Posterior vena cava (tissue), 2 donors: ENCODE measurements at places on chromosomes 2 and 18.

- DNase-seq: no peak
Measured at GRCh38 chr2:15745350-15745749, 153.7 kb downstream of the DDX1 start.

GRCh38 chr2:2083113-2083758, 247.8 kb downstream of the MYT1L start:
- peak; percentile 23 for DNase-seq

DNA sequence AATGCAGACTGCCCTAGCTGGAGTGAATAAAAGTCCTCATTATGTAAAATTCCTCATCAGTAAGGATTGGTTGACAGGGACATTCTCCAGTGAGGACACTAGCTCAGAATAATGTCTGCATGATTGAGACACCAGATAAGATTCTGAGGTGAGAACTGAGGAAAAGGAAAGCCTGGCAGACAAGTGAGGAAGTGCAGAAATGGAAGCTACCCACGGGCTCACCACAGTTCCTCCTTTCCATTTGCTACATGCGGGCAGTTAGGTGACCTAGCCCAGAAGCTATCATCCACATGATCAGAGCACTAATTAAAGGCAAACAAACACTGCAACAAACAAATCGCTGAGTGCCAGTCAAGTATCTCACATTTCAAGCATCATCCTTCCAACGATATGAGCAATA, 27.7 kb downstream of the NETO1 start:
- DNase-seq: no peak

DNA sequence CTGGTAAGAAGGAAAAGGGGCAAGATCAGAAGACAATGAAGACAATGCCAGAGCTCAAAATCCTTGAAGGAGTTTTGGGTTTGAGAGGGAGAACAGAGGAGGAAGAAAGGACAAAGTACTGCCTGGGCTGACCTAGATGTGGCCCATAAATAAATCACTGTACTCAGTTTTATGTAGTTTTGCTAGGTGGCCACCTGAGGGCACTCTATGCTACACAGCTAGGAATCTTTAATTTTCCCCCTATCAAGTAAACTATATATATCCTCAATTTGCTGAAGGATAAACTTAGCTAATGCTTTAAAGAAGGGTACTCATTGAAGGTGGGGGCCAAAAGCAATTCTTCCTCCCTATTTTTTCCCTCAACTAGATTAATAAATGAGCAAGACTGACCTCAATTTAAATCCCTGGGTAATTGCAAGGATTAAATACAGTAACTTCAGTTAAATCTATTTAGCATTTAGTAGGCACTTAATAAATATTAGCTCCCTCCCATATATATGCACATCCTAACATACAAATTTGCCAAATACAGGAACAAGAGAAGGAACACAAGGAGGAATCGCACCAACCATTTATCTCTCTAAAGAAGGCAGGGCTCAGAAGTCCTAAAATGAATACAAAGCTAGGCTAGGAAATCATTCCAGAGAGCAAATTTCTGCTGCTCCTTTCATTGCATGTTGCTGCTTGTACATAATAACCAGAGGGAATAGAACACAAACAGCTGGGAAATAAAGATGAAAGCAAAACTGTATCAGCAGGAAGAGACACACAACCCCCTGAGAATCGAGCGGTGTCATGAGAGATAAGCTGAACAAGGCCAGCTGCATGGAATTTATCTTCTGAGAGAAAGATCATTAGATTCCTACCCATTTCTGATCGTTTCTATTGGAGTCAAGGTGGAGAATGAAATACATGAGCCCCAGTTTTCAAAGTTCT, 540.1 kb downstream of the NRXN1 start:
- no peak for DNase-seq

DNA sequence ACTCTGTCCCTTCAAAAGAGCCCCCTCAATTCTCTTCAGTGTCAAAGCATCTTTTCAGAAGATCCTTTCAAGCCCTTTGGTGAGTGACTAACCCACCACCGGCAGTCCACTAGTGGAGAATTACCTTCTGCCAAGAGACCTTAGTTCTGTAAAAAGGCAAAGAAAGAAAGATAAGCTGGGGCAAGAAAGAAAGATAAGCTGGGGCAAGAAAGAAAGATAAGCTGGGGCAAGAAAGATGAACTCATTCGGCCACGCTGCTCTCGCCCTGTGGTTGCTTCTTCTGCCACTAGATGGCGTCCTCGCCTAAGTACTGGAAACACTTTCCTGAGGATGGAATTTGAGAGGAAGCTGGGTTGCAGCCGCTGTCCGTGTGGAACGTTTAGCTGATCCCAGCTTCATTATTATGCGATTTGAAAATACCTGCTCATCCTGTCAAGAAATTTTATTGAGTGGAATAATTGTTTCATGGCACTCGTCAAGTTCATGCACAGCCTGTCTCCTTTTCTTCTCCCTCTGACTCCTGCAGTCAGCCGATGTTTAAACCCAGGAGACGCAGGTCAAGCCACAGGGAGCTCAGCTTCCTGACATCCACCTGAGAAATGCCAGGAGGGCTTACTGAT, 17.3 kb upstream of the ANXA4 start:
- peak; percentile 93 for DNase-seq

GRCh38 chr2:122203523-122203922, 448.1 kb downstream of the TSN start:
- DNase-seq: no peak

DNA sequence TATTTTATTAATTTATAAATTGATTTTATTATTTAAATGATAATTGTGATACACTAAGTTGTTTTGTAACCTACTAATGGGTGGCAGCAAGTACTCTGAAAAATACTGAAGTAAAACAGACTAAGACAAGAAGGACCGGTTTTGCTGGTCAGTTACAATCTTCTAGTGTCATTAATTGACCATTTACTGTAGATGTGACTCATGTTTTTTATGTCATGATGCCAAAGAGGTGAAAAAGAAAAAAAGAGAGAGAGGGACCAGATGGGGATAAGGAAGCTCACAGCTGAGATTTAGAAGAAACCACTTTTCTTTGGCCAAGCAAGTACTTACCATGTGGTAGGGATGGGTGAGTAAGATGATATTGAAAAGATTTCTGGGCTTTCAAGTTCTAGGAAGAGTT, 955.8 kb upstream of the LRRTM1 start:
- DNase-seq: no peak
